ENCODE measurements at places on chromosomes 12 and 14.

- DNase-seq: no peak
Observed at GRCh38 chr14:105397350-105397931, 897 bp upstream of the TEX22 start.

DNA sequence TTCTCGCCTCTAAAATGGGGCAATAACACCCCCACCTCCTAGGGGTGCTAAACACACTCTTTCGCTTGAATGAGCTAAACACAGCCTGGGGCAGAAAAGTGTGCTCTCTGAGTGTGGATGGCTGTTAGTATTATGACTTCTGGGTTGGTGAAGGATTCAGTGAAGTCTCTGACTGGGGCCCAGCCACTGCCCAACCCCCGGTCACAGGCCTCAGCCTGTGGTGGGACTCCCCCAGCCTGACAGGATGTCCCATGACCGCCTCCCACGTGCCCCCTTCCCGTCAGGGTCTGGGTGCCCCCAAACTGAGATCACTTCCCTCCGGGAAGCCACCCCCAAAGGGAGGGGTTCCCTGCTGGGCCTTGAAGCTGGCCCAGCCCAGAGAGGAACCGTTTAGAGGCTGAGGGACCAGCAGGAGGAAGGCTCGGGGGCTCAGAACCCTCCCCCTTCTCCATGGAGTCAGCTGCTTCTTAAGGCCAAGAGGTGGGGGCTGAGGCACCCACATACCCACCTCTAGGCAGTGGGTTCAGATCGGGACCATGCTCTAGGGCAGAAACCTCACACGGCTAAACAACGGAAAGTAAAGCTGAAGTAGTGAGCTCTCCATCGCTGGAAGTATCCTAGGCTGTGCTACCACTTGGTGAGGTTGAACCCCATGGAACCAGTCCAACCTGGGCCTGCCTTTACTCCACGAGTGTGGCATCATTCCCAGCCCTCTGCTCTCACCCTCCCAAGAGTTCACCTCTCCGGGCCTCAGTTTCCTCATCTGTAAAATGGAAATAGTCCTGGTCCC lies 13.8 kb downstream of the DTX1 start:
- DNase-seq: peak; percentile 37

- no peak for DNase-seq
Observed at GRCh38 chr12:13085968-13086686, 17.3 kb downstream of the GSG1 start.

GRCh38 chr12:30794591-30795409 lies 40.0 kb upstream of the CAPRIN2 start:
- no peak for DNase-seq

DNA sequence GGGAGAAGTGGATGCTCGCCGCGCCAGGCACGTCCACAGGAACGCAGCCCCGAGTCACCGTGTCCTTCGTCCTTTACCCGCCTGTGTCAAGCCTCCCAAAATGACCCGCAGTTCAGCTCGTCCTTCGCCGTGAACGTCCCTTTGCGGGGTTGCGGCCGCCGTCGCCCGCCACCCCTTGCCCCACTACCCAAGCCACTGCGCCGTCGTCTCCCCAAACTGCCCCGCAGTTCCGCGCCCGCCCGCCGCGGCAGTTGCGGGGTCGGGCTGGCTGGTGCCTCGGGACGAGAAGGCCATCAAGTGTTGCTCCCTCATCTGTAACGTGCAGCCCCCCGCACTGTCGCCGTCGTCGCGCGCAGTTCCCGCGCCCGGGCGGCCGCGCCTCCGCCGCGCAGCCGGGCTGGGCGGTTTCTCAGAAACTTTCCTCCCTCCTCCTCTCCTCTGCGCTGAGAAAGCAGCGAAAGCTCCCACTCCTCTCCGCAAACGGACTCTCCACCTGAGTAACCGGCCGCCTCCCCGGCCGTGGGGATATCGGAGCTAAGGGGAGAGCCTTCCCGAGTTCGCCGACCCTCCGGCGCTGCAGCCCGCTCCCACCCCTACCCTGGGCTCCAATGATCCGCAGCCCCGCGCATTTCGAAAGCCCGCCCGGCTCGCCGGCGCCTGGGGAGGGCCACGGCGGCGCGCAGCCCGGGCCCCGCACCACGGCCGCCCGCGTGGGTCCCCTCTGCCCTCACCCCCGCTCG lies 6.7 kb downstream of the CDKN1B start:
- peak; percentile 57 for DNase-seq

DNA sequence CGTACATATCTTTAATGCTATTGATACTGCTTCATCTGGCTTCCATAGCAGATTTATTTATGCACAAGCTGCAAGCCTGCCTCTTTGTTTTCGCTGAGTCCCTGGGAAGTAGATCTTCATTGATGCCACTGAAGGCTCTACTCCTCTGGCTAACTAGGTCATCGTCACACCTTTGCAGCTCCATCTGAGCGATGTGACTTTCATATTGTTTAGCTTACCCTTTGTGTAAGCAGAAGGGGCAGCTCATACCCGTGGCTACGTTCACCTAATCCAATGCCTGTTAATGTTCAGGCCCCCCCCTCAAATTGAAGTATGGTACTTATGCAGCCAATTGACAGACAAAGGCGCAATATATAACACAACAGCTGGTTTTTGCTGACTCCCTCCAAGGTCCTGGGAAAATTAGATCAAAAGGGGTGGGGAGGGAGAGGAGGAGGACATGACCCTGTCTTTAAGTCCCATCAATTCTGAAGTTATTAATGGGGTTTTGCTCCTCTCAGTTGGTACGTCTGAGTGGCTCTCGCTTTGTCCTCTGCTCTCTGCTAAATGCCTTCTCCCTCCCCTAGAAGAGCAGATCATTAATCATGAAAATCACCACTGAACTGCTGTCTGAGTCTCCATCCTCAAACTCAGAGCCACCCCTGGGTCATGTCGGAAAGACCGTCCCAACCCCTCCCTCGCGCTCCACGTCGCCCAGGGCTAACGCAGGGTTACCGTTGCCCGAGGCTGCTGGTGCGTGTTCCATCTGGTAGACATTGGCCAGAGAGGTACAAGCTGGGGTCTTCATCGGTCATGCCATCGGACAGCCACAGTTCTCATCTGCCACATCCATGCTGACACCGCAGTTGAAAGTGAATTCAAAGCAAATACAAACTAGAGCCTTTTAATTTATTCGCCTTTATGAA lies 128.8 kb downstream of the ADGRD1 start:
- DNase-seq: no peak

DNA sequence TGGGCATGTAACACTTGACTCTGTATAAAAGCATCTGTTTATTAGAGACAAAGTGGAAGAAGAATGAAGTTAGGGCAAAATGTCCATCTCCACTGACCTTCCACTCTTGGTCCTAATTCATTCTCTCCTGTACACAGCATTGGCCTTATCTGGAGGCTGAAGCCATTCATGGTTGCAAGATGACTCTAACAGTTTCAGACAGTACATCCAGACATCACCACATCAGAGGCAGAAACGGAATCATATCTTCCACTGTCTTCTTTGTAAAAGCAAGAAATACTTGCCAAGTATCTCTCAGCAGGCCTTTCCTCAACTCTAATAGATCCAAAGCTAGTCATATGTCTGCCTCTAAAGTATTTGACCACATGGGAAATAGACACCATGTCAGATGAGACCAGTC lies 41.1 kb downstream of the PTHLH start:
- DNase-seq: no peak
